ENCODE measurements at places on chromosomes 13 and 19. TPM values are rescaled to one million over a fixed set of nuclear protein-coding genes. Genes with fewer than 3 reads are reported as not detected.
A peak's percentile ranks its signal among the peaks of the same experiment; 100 is the strongest.

DNA sequence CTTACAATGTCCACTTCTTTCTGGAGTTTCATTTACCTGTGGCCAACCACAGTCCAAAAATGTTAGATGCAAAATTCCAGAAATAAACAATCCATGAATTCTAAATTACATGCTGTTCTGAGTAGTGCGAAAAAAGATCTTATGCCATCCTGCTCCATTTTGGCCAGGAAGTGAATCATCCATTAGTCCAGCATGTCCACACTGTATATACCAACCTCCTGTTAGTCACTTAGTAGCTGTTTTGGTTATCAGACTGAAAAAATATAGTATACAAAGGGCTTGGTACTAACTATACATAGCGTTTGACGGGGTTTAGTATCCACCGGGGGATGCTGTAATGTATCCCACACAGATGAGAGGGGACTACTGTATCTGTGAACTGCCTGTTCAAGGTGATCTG lies 618.0 kb upstream of the ARGLU1 start:
- no peak overlapping the region for H3K27ac ChIP-seq
- H3K4me3 ChIP-seq, result no peak overlapping the region
- no peak for DNase-seq
- no peaks in the 10 kb centered on the region for H3K4me1 ChIP-seq
- H3K27me3 ChIP-seq, result no peaks in the 10 kb centered on the region

The ZNF253 gene
- total RNA-seq, result 9.1 TPM

GRCh38 chr13:32001154-32001768 lies 30.3 kb upstream of the FRY start:
- no peaks in the 10 kb centered on the region for H3K36me3 ChIP-seq
- no peaks in the 10 kb centered on the region for H3K27me3 ChIP-seq
- no peaks in the 10 kb centered on the region for H3K4me1 ChIP-seq
- H3K4me3 ChIP-seq, result no peak overlapping the region
- peak; percentile 32 for DNase-seq

- H3K36me3 ChIP-seq, result no peaks in the 10 kb centered on the region
- H3K27me3 ChIP-seq, result no peaks in the 10 kb centered on the region
- no peak overlapping the region for H3K27ac ChIP-seq
- peak overlapping the region; percentile 10 for H3K4me3 ChIP-seq
- peak; percentile 24 for DNase-seq
These were observed 342.7 kb upstream of the SGCG start for GRCh38 chr13:22837980-22838647.

GRCh38 chr19:15438124-15438496 lies 11.6 kb downstream of the WIZ start:
- DNase-seq, result peak; percentile 13
- H3K27me3 ChIP-seq, result no peaks in the 10 kb centered on the region
- peaks cover 24% of the 10 kb centered on the region for H3K36me3 ChIP-seq
- H3K4me3 ChIP-seq, result no peak overlapping the region
- peaks cover 4% of the 10 kb centered on the region for H3K4me1 ChIP-seq
- H3K27ac ChIP-seq, result no peak overlapping the region

DNA sequence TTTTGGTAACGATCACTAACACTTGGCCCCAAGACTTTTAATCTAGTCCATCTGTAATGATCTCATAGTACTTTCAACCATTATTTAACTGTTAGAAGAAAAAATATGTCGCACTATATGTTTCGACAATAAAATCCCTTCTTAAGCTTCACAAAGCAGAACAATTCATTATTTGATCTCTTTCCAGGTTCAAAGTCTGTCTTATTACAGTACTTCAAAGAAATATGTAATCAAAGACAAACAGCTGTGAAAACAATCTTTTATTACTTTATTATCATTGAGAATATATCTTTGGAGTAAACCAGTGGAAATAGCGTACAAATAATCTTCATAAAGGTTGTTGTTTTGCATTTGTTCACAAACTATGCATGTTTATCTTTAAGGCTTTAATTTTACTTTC lies 93.5 kb downstream of the DACH1 start:
- no peaks in the 10 kb centered on the region for H3K27me3 ChIP-seq
- H3K4me1 ChIP-seq, result no peaks in the 10 kb centered on the region
- no peak overlapping the region for H3K4me3 ChIP-seq
- DNase-seq, result no peak

DNA sequence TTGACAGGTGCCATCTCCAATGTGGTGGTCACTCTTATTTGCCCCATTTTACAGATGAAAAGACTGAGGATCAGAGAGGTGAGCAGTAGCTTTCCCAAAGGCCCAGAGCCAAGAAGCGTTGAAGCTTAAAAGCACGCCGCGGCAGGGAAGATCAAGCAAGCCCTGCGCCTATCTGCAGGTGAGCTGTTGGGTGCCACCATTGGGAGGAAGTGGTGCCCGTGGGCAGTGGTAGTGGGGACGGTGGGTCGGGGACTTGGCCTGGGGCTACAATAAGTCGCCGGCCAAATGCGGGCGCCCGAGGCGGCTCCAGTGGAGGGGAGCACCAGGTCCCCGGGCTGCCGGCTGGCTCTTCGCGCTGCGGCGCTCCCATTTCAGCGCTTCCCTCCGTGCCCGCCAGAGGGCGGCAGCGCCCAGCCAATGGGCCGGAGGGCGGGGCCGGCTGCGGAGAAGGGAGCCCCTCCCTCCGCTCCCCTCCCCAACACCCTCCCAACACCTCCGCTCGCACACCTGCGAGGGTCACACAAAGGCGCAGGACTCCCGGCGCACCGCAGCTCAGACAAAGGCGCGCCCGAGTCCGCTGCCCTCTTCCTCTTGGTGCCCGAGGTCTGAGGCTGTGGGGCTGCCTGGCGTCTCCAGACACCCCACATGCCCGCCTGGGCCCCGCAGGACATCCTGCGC lies 744 bp upstream of the POU2F2 start:
- H3K4me1 ChIP-seq, result peaks cover 8% of the 10 kb centered on the region
- peak overlapping the region; percentile 1 for H3K4me3 ChIP-seq
- peak; percentile 96 for DNase-seq

The COG6 gene
- 40.2 TPM for total RNA-seq

DNA sequence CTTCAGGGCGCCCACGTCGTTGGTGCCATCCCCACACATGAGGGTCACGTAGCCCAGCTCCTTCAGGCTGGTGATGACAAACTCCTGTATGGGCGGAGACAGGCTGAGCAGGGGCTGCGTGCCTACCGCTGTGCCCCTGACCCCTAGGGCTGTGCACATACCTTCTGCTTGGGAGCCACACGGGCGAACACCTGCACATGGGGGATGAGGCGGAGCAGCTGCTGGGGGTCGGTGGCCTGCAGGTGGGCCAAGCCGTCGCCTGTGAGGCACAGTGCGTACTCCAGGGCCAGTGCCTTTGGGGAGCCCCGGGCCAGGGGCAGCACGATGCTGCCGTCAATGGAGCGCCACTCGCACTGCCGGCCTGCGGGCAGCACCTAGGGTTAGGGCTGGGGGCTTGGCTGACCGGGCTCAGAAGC lies 6.1 kb upstream of the GMIP start:
- H3K4me1 ChIP-seq, result no peaks in the 10 kb centered on the region

DNA sequence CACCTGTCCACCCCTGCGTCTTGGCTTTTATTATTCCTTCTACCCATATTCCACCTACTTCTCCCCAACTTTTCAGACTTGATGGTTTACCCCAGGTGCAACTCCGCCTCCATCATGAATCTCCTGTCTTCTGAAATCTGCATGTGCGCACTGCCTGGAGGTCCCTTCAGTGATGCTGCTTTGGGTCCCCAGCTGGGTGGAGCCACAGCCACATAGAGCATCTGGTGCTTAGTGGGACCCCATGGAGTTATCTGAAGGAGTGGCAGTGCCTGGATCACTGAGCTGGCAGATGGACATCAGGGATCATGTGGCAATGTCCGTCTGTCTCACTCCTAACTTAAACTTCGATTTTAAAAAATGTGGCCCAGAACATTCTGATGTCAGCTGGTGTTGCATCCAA lies 13.5 kb downstream of the ZNF536 start:
- H3K27me3 ChIP-seq, result no peaks in the 10 kb centered on the region
- no peak overlapping the region for H3K27ac ChIP-seq
- H3K4me3 ChIP-seq, result no peak overlapping the region

GRCh38 chr19:595326-596262 lies 5.9 kb downstream of the HCN2 start:
- DNase-seq, result no peak
- peaks cover 4% of the 10 kb centered on the region for H3K4me1 ChIP-seq
- H3K27ac ChIP-seq, result no peak overlapping the region
- H3K27me3 ChIP-seq, result peaks cover 64% of the 10 kb centered on the region

DNA sequence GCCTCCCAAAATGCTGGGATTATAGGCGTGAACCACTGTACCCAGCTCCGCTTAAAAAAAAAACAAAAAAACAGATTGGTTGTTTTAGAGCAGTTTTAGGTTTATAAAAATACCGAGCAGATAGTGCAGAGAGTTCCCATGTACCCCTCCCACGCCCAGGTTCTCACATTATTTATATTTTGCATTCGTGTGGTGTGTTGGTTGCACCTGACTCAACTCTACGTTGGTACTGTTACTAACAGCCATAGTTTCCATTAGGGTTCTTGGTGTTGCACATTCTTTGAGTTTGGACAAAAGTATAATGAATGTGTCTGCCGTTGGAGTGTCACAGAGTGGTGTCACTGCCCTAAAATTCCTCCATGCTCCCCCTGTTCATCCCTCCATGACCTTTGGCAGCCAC lies 29.1 kb downstream of the MYO9B start:
- peaks cover 52% of the 10 kb centered on the region for H3K36me3 ChIP-seq
- no peaks in the 10 kb centered on the region for H3K27me3 ChIP-seq
- no peak overlapping the region for H3K4me3 ChIP-seq
- H3K4me1 ChIP-seq, result no peaks in the 10 kb centered on the region
- no peak overlapping the region for H3K27ac ChIP-seq

The FCGBP gene
- total RNA-seq, result 14.8 TPM

GRCh38 chr13:83536153-83536552 lies 346.1 kb downstream of the SLITRK1 start:
- no peaks in the 10 kb centered on the region for H3K36me3 ChIP-seq
- DNase-seq, result no peak
- H3K4me1 ChIP-seq, result no peaks in the 10 kb centered on the region
- H3K4me3 ChIP-seq, result no peak overlapping the region
- no peak overlapping the region for H3K27ac ChIP-seq
- H3K27me3 ChIP-seq, result no peaks in the 10 kb centered on the region

DNA sequence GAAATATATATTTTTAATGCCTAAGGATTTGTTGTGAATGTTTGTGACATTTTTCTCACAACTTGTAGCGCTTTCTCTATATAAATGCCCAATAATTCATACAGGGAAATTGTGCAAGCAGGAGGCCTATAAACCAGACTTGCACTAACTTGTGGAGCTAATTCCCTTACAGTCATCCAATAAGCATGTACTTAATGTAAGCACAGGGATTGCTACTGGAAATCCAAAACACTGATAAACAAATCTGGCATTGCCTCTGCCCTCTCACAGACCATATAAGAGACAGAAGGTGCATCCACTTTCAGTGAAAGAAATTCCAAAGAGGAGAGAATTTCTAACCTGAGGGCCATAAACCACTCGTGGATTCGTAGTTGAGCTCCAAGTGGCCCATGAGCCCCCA lies 518.8 kb downstream of the MYO16 start:
- no peaks in the 10 kb centered on the region for H3K36me3 ChIP-seq
- no peak for DNase-seq
- no peaks in the 10 kb centered on the region for H3K4me1 ChIP-seq
- H3K4me3 ChIP-seq, result no peak overlapping the region
- H3K27me3 ChIP-seq, result no peaks in the 10 kb centered on the region

The GPR4 gene
- total RNA-seq, result 9.5 TPM

DNA sequence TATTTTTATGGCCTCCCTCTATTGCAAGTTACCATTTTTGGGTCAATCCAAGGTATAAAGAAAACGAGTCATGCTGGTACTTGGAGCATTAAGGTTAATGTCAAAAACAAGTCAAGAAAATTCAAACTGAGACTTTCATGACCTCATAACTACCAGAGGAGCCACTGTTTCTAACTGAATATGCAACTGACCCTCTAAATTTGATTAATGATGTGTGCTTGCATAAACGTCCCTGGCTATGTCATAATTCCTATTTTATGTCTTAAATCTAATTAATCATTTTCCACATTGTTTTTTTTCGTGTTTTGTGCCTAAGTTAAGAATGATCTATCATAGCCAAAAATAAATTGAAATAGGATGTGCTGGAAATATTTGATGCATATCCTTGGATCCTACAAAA lies 396.7 kb upstream of the GPC6 start:
- no peaks in the 10 kb centered on the region for H3K27me3 ChIP-seq
- DNase-seq, result no peak
- H3K4me1 ChIP-seq, result no peaks in the 10 kb centered on the region
- H3K36me3 ChIP-seq, result no peaks in the 10 kb centered on the region

The GPR18 gene
- 0.55 TPM for total RNA-seq

- H3K27me3 ChIP-seq, result no peaks in the 10 kb centered on the region
- H3K4me3 ChIP-seq, result peak overlapping the region; percentile 0
- peak; percentile 42 for DNase-seq
These were observed 7.3 kb downstream of the SIGLEC9 start for GRCh38 chr19:51131780-51132680.

DNA sequence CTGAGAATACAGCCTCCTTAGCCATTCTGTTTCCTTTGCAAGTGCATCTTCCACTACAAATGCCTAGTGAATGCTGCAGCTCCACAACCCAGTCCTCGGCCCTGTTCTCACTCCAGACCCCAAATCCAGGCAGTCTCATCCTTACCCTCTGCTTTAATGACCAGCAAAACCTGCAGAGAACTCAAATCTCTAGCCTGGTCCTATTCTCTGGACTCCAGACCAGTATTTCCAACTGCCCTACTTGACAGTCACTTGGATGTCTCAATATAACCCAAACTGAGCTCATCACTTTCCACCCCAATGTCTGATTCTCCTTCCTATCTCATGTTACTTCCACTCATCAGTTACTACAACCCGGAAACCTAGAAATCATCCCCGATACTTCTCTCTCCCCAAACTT lies 2.6 kb upstream of the EBPL start:
- H3K27me3 ChIP-seq, result no peaks in the 10 kb centered on the region
- H3K4me1 ChIP-seq, result no peaks in the 10 kb centered on the region
- no peaks in the 10 kb centered on the region for H3K36me3 ChIP-seq
- no peak overlapping the region for H3K27ac ChIP-seq

The LACC1 gene
- 12.6 TPM for total RNA-seq

DNA sequence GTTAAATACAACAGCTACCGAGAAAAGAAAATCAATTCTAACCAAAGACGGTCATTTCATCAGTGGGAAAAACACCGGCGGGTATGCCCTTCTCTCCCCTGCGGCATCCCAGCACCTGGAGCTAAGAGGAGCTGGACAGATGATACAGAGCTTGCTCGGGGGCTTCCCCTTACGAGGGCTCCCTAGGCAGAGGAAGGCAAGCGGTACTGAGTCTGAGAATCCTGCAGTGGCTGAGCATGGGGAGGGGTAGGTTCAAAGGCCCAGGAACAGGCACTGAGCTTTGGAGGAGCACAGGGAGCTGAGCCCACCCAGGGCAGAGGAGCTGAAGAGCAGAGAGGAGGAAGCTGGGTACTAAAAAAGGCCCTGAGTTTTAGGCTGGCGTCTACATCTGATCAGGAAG lies 12.7 kb downstream of the STK24 start:
- no peaks in the 10 kb centered on the region for H3K36me3 ChIP-seq
- DNase-seq, result no peak
- peaks cover 23% of the 10 kb centered on the region for H3K4me1 ChIP-seq

GRCh38 chr13:110154410-110154933 lies 152.5 kb downstream of the COL4A1 start:
- no peaks in the 10 kb centered on the region for H3K27me3 ChIP-seq
- DNase-seq, result no peak
- H3K36me3 ChIP-seq, result no peaks in the 10 kb centered on the region
- H3K4me1 ChIP-seq, result no peaks in the 10 kb centered on the region
- no peak overlapping the region for H3K4me3 ChIP-seq

The CLEC17A gene
- total RNA-seq, result not detected

Measured in left lung (tissue), 14 donors.